Pancreas (tissue), 10 donors: ENCODE measurements at places on chromosomes 4 and X.
A peak's percentile ranks its signal among the peaks of the same experiment; 100 is the strongest.

- no peak for DNase-seq
Measured at GRCh38 chr4:1706358-1706757, 5.8 kb downstream of the SLBP start.

- no peak for DNase-seq
Measured at GRCh38 chr4:76226418-76226817, 12.8 kb upstream of the SCARB2 start.

DNA sequence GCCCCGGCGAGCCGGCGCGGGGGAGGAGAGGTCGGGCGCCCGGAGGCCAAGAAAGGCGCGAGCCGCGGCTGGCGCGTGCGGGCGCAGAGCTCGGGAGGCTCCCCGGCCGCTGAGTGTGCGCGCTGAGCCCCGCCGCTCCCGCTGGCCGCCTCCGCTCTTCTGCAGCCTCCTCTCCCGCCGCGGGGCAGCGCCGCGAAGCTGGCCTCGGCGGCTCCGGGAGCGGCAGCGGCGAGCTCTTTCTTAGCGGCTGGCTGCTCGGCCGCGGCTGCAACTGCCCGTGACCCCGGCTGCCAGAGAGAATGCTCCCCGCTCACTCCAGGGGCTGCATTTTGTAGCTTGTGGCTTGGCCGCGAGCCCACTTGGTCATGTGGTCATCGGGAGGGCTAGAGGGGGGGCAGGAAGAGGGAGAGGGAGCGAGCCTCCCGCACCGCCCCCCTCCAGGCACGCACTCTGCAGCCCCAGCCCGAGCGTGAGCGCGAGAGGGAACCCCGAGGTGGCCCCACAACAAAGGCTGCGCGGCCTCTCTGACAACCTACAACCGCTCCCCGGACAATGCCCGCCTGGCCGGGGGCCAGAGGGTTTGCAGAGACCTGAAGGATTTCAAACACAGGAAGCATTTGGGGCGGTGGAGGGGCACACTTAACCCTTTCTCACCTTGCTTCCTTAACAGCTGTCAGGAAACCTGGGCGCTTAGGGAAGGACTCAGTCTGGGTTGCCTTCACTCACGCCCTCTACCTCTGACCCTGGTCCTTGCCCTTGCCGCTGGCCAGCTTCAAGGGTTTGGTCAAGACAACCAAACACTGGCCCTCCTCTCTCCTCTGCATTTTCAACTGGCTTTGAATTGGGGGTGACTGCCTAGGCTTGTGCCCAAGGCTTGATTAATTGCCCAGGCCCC, at the start of gene APLN:
Gene APLN (minus strand): TSS at position 305 of the 895 bp plus-strand sequence. CDS start 326 bp downstream, outside the sequence.
- peak; percentile 46 for DNase-seq

DNA sequence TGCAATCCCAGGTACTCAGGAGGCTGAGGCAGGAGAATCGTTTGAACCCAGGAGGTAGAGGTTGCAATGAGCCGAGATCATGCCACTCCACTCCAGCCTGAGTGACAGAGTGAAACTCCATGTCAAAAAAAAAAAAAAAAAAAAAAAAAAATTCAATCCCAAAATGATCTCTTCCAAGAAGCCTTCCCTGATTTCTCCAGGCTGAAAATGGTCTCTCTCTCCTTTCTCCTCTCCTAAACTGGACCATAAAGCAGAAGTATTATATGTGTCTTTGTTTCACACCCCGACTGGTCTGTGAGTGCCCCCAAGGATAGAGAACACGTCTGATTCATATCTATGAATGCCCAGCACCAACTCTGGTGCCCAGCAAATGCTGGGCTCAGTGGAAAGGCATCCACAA, 17.3 kb upstream of the KDM5C start:
- no peak for DNase-seq

GRCh38 chr4:91113130-91113706, 986.0 kb downstream of the CCSER1 start:
- DNase-seq = no peak

GRCh38 chr4:96354036-96354712, 514.3 kb downstream of the PDHA2 start:
- no peak for DNase-seq
